ENCODE measurements at places on chromosomes 5 and 9.

- no peaks in the 10 kb centered on the region for H3K27me3 ChIP-seq
- no peak overlapping the region for H3K4me3 ChIP-seq
- H3K4me1 ChIP-seq: no peaks in the 10 kb centered on the region
- DNase-seq: no peak
- H3K36me3 ChIP-seq: no peaks in the 10 kb centered on the region
These were observed 388.4 kb upstream of the PTGER4 start for GRCh38 chr5:40291338-40291737.

DNA sequence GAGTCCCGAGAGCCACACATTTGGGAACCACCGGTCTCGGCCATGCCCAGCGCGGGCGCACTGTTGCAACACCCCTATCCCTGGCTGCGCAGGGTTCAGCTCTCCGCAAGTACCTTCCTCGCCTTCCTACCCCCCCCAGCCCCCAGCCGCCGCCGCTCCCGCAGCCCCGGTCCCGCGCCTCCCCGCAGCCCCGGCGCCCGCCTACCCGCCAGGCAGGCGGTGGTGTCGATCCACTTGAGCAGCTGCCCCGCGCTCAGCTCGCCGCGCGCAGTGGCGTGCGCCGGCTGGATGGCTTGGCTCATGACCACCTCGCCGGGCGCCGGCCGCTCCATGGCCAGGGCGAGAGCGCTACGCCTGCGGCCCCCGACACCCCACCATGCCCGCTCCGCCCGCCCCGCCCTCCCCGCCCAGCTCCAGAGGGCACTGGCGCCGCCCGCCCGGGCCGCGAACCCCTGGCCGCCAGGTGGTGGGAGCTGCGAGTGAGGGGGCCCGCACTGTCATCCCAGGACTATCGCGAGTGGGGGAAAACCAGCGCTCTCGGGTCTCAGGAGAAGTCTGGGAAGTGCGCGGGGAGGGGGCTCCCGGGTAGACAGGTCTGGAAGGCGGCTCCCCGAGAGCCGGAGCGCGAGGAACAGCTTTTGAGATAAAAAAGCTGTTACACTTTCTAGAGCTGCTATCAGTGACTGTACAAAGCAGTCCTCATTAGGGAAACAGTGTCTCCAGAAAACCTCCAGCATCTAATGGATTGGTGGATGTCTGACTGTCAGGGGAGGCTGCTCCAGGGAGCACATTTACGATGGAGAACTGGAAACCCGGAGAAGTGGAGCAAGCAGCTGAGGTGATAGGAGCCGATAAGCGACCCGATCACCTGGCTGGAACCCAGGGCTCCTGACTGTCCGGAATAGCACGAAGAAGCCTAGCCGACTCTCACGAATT lies at the start of gene ACOT12:
Gene ACOT12, minus strand, starts transcription at position 352 of the 936 bp plus-strand sequence. Its CDS starts 20 bp downstream, at position 332.
- H3K4me1 ChIP-seq: peaks cover 6% of the 10 kb centered on the region
- peaks cover 2% of the 10 kb centered on the region for H3K27me3 ChIP-seq
- peak within 1 kb of the TSS; percentile 26 for H3K4me3 ChIP-seq
- H3K27ac ChIP-seq: no peak within 1 kb of the TSS
- no peaks in the 10 kb centered on the region for H3K36me3 ChIP-seq
- DNase-seq: peak; percentile 19

- no peak for DNase-seq
- no peak overlapping the region for H3K4me3 ChIP-seq
- H3K27ac ChIP-seq: no peak overlapping the region
- H3K36me3 ChIP-seq: no peaks in the 10 kb centered on the region
- H3K27me3 ChIP-seq: peaks cover 25% of the 10 kb centered on the region
These were observed 348.0 kb upstream of the IRX2 start for GRCh38 chr5:3099526-3099925.

DNA sequence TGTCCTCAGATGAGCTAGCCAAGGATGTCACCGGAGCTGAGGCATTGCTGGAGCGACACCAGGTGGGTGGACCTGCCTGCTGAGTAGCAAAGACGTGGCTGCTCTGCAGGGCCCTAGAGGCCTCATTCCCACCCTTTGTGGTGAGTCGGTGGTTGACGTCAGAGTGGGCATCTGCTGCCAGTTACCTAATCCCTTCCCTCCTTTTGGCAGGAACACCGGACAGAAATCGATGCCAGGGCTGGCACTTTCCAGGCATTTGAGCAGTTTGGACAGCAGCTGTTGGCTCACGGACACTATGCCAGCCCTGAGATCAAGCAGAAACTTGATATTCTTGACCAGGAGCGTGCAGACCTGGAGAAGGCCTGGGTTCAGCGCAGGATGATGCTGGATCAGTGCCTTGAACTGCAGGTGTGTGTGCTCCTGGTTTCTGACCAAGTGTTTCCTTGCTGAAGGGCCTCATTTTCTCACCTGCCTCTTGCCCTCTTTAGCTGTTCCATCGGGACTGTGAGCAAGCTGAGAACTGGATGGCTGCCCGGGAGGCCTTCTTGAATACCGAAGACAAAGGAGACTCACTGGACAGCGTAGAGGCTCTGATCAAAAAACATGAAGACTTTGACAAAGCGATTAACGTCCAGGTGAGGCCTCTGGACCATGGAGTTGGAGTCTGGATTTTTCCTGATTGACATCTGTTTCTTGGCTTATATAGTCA lies 48.9 kb downstream of the DYNC2I2 start:
- H3K27ac ChIP-seq: peak overlapping the region; percentile 92
- H3K4me3 ChIP-seq: no peak overlapping the region
- peaks cover 9% of the 10 kb centered on the region for H3K4me1 ChIP-seq
- no peaks in the 10 kb centered on the region for H3K27me3 ChIP-seq
- DNase-seq: peak; percentile 63

DNA sequence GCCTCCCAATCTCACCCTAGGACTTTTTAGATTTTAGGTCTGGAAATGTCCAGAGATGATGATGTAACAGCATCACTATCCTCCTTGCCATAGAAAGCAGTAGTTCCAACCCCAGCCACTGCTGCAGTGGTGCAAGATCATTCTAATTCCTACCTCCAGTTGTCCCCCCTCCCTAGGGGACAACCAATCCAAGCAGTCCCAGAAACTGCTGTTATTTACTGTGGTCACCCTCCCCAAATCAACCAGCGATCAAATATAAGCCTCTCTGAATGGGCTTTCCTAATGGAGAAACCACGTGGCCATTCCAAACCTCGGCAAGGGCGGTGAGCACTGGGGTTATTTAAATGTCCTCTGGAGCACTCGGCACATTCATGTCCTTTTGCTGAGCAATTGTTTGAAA lies 159.8 kb downstream of the SLF1 start:
- no peak for DNase-seq
- H3K27me3 ChIP-seq: no peaks in the 10 kb centered on the region

- H3K4me3 ChIP-seq: no peak overlapping the region
- H3K36me3 ChIP-seq: no peaks in the 10 kb centered on the region
- H3K27me3 ChIP-seq: no peaks in the 10 kb centered on the region
- no peak overlapping the region for H3K27ac ChIP-seq
- no peak for DNase-seq
These were observed 4.7 kb upstream of the TMEM141 start for GRCh38 chr9:136786451-136786850.

DNA sequence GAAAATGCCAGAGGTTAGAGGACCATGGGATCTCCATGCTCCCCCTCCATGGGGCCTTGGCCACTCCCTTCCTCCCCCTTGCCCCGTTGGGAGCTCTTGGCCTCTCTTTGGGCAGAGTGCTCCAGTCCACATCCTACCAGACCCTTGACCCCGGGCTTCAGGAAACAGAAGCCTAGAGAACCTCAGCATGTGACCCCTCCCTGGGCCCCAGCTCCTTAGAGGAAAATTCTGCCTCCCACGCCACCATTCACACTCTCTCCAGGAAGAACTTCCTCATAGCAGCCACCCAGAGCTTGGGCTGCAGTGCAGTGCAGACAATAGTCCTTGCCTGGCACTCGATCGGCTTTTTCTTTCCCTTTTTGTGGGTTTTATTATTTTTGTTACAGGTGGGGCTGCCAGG lies 6.0 kb downstream of the LHX6 start:
- peaks cover 53% of the 10 kb centered on the region for H3K4me1 ChIP-seq
- no peaks in the 10 kb centered on the region for H3K36me3 ChIP-seq
- no peak overlapping the region for H3K27ac ChIP-seq
- H3K27me3 ChIP-seq: peaks cover 100% of the 10 kb centered on the region
- no peak overlapping the region for H3K4me3 ChIP-seq
- no peak for DNase-seq
